GM18507 (cell line): ENCODE measurements at places on chromosomes 3 and 15.

DNA sequence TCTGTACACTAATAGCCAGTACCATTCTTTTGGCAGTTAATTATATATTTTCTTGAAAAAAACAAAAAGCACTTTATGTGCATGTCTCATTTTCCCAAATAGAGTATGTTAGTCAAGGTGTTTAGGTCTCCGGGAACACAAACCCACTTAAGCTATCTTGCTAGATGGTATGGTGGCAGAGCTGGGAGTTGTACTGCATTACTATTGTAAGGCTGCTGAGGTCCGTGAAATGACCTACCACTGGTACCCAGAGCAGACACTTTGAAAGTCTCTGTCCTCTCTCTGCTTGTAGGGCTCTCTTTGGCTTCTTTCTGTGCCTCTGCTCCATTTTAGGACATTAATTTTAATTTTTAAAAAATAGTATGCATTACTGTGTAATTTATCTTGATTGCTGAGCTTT lies 8.8 kb downstream of the TMOD3 start:
- DNase-seq, result no peak

GRCh38 chr3:117995842-117996437 lies 1038.7 kb downstream of the IGSF11 start:
- no peak for DNase-seq

- no peak for DNase-seq
These were observed 755 bp upstream of the TMEM108 start for GRCh38 chr3:133037436-133037835.

GRCh38 chr3:151620071-151620470 lies 113.7 kb upstream of the AADACL2 start:
- no peak for DNase-seq

GRCh38 chr3:69409011-69409410 lies 23.1 kb upstream of the FRMD4B start:
- DNase-seq, result no peak

DNA sequence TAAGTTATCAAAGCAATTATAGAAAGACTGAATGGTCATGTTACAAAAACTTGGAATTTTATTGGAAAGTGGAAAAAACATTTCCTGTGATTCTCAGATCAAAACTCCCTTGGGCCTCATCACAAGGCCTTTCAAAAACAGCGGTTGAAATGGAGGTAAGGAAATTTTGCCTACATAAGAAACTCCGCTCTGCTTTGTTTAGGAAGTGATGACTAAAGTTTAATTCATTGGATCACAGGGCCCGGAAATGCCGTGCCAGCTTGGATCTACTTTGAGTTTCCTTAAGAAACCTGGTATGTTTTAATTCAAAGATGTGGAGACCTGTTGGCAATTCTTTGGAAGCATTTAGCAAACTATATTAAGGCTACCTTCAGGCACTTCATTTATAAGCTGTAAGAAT lies 143.9 kb upstream of the MME start:
- no peak for DNase-seq

GRCh38 chr15:59260090-59260489 lies 53.4 kb downstream of the LDHAL6B start:
- DNase-seq, result no peak

GRCh38 chr3:38579551-38580449 lies 69.7 kb downstream of the SCN5A start:
- peak; percentile 15 for DNase-seq

- DNase-seq, result no peak
These were observed 908.5 kb upstream of the SEMA6D start for GRCh38 chr15:46808834-46809233.

GRCh38 chr3:186400662-186401061 lies 38.6 kb upstream of the DGKG start:
- no peak for DNase-seq

- DNase-seq, result no peak
These were observed 537.3 kb downstream of the MFSD1 start for GRCh38 chr3:159339131-159339530.

DNA sequence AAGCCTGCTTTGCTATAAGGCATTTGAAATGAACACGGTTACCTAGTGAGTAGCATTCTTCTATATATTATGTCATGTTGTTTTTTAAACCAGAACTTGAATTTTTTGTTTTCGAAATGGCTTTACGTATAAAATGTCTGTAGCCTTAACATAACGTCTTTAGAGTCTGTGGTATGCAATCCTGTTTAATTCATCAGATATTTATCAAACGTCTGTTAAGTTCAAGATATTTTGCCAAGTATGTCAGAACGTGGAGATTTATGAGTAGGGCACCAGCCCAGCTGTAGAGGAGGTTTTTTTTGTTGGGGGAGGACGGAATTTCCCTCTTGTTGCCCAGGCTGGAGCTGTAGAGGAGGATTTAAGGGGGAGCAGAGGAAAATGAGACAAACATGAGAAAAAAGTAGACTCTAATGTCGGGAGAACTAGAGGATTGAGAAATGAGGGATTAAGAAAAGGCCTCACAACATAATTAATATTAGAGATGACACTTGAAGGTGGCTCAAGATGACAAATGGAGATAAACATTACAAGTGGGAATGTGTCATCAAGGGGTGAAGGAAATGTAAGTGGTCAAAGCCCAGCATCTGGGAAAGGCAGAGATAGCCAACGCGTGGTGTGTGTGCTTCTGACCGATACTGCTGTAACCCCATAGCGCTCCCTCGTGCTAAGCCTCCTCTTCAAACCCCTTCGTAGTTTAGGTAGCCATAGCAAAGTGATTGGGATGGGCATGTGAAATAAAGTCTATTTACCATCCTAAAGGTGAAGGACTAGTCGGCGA lies 154.0 kb upstream of the GOLGA6L4 start:
- no peak for DNase-seq

DNA sequence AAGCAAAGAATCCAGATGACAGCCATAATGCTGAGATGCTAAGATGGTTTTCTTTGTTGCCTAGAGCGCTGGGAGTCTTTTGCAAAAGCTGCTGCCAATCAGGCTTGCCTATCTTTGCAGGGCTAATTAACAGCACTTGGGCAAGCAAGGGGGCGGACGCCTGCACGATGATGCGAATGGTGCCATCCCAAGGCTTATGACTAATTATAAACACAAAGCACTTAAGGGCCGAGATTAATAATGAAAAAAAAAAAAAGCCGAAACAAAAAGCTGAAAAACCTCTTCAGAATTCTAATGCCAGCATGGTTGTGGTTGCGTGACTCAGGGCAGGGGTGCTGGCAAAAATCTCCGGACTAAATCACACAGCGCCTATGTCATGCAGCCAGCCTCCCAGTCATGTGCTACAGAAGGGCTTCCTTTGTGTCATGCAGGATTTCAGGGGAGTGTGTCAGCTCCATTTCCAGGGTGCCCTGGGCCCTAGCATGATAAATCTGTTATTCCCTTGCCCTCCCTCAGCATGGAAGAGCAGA lies 185.0 kb upstream of the ANKRD28 start:
- no peak for DNase-seq

DNA sequence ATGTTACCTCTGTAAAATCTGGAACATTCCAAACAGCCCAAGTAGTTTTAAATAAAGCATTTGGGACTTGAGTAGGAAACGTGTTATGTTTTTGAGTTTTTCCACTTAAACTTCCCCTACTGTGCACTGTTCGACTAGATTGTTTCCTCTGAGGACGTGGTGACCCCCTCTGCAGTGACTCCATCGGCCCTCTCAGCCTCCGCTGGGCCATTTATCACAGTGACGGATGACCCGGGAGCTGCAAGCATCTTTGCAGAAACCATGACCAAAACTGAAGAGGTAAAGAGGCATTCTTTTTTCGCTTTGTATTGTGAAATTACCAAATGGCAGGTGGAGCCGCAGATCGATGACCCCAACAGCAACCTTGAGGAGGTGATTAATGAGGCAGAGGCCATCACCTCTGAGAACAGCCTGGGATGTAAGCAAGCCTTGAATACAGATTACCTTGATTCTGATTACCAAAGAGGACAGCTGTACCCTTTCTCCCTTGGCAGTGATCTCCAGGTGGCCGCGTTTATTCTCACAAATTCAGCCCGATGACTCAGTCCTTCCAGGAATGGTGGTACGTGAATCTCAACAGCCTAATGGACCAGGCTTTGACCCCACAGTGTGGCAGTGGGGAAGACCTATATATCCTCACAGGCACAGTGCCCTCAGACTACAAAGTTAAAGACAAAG lies 79.1 kb upstream of the FAN1 start:
- no peak for DNase-seq

- no peak for DNase-seq
These were observed 32.9 kb upstream of the SKOR1 start for GRCh38 chr15:67792250-67792942.

- DNase-seq, result no peak
These were observed 183.6 kb downstream of the MCTP2 start for GRCh38 chr15:94414916-94415315.

DNA sequence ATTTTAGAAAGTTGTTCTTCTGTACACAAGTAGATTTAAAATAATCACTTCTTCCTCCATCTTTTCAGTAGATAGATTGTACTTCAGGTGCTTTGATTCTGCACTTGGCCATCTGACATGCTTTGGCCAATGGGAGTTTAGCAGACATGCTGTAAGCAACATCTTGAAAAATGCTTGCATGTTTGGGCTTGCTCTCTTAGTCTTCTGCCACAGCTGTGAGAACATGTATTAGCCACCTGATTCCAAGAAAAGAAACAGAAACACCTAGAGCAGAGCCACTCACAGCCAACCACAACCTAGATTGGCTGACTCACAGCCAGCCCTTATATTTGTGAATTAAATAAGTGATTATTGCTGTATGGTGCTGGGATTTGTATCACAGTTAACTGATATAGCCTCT lies 70.2 kb upstream of the GADL1 start:
- no peak for DNase-seq

- DNase-seq, result no peak
These were observed 100.3 kb downstream of the ADCY5 start for GRCh38 chr3:123348471-123349200.

- no peak for DNase-seq
These were observed 136.7 kb downstream of the SMAD6 start for GRCh38 chr15:66838671-66839239.

DNA sequence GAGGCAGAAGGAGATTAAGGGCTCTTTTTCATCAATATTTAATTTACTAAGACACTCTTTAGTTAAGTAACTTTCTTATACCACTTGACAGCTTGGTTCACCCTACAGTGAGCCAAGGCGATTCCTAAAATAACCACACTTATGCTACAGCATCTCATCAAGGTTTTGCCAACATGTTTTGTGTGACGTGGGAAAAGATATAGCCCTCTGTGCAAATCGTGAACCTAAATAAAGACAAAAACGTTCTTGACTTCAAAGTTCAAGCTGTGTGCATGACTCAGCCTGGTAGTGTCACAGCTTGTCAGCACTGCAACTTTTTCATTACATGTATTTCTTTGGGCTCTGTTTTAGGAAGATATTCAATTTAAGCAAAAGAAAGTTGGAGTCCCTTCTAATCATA lies 297.0 kb upstream of the EPHA3 start:
- no peak for DNase-seq

DNA sequence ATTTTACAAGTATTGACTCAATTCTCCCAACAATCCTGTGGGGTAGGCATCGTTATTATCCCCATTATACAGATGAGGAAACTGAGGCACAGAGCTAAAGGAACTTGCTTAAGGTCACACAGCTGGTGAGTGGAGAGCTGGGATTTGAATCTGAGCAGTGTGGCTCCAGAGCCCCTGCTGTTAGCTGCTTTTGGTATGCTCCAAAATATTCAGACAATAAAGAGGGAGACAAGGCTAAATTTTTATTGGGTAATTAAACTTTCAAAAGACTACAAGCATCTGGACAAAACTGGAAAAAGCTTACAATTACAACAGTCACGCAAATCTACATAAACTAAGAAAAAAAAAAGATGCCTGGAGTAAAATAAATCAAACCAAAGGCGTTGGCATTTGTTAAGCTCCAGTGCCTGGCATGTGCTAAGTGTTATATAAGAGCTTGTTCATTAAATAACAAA lies 27.7 kb downstream of the CCDC13 start:
- no peak for DNase-seq

GRCh38 chr3:74651292-74651691 lies 36.8 kb upstream of the CNTN3 start:
- DNase-seq, result no peak

DNA sequence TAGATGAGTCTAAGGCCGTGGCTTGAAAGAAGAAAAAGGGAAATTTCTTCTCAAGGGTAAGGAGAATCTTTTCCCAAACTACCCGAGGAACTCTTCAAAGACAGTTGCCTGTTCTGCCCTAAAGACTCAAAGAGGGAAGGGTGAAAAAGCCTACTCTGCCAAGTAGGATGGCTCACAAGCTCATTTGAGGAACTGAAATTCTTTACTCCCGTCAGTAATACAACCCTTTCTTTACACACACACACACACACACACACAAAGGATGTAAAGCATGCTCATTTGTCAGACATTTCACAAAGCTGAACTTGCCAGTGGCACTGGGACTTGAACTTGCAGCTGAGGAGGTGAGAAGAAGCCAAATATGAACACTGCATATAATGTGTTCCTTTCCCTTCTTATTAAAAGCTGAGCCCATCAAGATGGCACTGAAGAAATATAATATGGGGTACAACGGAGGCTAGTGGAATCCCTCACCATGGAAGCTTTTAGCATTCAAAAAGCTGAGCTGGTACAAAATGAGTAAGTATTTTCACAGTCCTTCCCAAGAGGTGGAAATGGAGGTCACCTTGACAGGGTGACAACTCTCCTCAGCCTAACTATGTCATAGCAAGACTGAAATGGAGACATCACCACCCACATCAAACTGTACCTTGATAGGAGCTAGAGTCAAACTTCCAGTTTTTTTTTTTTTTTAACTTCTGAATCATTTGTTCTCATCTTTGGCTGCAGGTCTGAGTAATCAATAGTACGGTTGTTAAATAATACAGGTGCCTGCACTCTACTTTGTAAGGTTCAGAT lies 57.6 kb downstream of the TAFA4 start:
- DNase-seq, result no peak

- no peak for DNase-seq
These were observed 136.4 kb downstream of the LIPC start for GRCh38 chr15:58568157-58568571.

GRCh38 chr3:119681279-119681678 lies 4.1 kb upstream of the COX17 start:
- no peak for DNase-seq

DNA sequence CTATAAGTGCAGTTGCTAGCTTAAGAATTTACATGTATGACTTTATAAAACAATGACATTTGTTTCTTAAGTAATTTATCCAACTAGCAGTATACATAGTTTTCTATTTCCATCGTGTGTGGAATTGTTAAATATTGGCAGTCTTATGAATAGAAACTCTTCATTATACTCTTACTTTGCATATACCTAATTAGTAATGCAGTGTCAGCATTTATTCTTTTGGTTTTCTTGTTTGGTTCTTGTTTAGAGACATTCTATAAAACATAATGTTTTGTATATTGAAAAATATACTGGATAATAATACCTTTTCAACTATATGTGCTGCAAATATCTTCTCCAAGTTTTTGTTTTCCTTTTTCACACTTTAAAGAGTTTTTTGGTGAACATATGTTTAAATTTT lies 760.2 kb downstream of the VGLL3 start:
- no peak for DNase-seq
